Renal cortex interstitium (tissue), 15 donors: ENCODE measurements at places on chromosomes 11 and 22. TPM values are rescaled to one million over a fixed set of nuclear protein-coding genes. Genes with fewer than 3 reads are reported as not detected.
A peak's percentile ranks its signal among the peaks of the same experiment; 100 is the strongest.

Gene DEFB131B
- 1.6 TPM for polyA plus RNA-seq

Gene DDIAS
- 9.3 TPM for polyA plus RNA-seq

- no peak for DNase-seq
Measured at GRCh38 chr11:32386770-32387377, 48.5 kb downstream of the WT1 start.

DNA sequence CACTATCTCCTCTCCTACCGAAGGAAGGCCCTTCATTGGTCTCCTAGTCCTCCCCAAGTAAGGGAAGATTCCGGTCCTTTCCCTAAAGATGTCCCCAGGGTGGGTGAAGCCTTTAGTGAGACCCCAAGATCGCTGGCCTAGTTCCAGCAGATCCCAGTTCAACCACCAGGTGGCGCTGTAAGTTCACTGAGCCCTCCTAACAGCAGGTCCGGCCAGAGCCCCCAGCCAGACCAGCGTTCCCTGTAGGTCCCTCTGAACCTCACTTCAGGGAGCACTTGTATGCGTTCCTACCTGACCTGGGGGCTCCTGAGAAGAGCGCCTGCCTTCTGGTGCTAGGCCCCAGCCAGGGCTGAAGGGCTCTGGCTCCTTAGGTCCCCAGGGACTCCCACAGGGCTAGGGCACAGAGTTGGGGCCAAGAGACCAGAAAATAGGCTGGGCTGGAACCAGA lies 38.1 kb downstream of the LMO1 start:
- DNase-seq, result peak; percentile 68

DNA sequence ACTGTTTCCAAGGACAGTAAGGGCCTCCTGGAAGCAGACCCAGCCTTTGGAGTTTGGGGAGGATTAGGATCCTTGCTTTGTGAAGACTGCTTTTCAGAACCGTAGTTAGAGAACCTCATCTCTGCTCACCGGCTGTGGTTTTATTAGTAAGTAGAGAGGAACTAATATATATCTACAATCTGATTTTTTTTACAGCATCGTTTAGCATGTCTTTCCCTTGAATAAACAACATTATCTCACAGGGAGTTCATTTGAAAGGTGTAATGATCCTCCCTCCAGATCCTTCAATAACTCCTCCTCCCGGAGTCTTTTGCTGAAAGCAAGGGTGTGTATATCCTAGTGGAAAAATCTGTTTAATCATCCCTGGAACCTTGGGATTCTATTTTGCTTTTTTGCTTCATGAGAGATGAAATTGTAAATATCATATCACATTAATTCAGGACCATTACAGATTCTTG lies 132.7 kb downstream of the DBX1 start:
- DNase-seq, result no peak

DNA sequence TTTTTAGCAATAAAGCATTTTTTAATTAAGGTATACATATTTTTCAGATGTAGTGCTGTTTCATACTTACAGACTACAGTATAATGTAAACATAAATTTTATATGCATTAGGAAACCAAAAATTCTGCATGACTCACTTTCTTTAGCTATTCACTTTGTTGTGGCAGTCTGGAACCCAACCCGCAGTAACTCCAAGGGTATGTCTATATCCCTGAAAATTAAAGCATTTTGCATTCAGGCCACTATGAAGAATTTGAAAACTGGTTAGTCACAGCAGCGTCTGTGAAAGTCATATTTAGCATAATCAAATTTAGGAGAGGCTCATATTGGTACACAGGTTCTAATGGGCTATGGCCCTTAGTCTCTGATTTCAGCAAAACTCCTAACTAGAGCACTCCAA lies 46.8 kb downstream of the BBOX1 start:
- DNase-seq, result no peak

DNA sequence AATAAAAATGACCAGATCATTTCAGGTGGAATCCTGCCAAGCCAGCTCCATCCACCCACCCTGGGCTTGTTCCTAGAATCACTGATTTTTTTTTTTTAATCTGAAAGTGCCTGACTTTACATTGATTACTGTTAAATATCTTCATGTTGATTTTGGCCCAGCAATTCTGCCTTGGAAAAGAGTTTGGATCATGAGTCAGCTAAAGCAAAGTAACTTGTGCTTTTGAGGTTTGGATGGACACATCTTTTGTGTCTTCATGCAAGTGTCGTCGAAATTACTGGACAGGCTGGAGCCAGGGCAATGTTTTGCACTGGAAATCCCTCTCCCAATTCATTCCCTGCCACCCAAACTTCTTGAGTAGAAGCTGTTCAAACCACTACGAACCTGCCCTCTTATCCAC lies 164.0 kb upstream of the SYT13 start:
- no peak for DNase-seq
